Ascending aorta (tissue), 2 donors: ENCODE measurements at places on chromosomes 7 and 10.

DNA sequence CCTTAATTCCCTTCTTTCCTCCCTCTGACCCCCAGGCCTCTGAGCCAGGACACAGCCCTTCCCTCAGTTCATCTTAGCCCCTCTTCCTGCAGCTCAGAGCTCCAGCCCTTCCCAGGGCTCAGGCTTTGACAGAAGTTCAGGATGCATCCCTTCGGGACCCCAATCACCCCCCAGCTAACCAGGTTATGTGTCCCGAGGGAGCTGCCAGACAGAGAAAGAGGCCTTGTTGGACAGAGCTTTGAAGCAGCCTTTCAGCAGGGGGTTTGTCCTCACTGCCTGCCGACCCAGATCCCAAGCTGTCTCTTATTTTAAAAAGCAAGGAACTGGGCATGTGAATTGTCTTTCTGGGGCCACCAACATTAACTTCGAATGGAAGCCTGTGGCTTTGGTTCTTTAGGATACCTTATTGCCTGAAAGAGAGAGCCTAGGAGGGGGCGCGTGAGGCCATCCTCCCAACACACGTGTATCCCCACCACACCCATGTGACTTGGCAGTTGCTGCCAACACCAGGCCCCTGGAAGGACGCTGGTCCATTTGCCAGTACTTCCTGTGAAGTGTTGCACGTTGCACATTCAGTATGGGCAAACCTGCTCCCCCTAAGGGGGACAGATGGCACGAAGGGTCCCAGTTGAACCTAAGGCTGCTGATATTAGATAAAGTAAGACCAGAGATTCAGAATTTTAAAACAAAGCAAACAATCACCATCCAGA lies 858 bp downstream of the CCDC136 start:
- no peaks in the 10 kb centered on the region for H3K36me3 ChIP-seq
- peaks cover 7% of the 10 kb centered on the region for H3K4me1 ChIP-seq
- H3K27ac ChIP-seq, result no peak overlapping the region
- DNase-seq, result no peak

- H3K4me3 ChIP-seq, result no peak overlapping the region
- H3K4me1 ChIP-seq, result no peaks in the 10 kb centered on the region
- no peaks in the 10 kb centered on the region for H3K36me3 ChIP-seq
- DNase-seq, result no peak
Measured at GRCh38 chr10:72056932-72057751, 31.2 kb downstream of the SPOCK2 start.

DNA sequence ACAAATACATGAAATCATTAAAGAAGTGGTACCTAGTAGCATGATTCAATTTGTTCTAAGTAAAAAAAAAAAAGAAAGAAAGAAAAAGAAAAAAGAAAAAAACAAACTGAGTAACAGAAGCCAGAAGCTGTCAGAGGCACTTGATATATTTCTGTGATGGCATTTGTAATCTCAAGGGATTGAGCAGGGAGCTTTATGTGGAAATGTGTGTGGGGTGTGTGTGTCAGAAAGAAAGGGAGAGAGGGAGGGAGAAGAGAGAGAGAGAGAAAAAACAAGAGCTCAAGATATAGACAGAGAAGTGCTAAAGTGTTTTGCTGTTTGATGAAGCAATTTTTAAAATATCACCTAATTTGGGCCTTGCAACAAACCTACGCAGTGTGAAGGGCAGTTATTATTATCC lies 357.6 kb upstream of the PCDH15 start:
- DNase-seq, result no peak
- no peak overlapping the region for H3K27ac ChIP-seq
- no peak overlapping the region for H3K4me3 ChIP-seq
- no peaks in the 10 kb centered on the region for H3K27me3 ChIP-seq

GRCh38 chr7:98368716-98369115 lies 32.2 kb downstream of the BAIAP2L1 start:
- no peak overlapping the region for H3K27ac ChIP-seq
- no peaks in the 10 kb centered on the region for H3K27me3 ChIP-seq
- H3K4me3 ChIP-seq, result no peak overlapping the region
- H3K4me1 ChIP-seq, result no peaks in the 10 kb centered on the region
- no peak for DNase-seq
- H3K36me3 ChIP-seq, result no peaks in the 10 kb centered on the region

DNA sequence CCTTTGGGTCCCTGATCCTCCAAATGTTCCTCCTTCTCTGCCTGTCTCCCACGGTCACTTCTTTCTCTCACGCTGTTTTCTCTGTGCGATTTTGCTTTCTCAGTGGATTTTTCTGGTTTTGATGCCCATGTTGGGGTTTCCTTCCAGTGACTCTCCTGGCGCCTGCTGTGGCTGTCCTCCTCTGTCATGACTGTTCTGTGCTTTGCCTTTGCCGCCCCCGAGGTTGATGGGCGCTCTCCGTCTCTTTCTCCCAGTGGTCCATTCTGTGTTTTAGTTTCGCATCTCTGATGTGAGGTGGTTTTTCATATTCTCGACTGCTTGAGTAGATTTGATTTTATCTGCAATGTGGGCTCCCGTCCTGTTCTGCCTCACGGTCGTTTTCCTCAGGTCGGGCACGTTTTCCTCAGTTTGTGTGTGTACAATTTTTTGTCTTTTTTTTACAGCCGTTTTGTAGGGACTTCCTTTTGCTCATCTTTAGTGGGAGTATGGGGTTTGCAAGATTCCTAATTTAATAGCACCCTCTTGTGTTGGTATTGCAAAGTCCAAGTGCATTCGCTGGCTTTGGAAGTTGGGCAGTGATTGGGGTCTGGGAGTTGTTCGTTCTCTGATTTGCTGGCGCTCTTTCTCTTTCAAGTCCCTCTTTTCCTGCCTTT lies 100.0 kb downstream of the INPP5A start:
- no peak overlapping the region for H3K4me3 ChIP-seq
- no peak for DNase-seq
- H3K36me3 ChIP-seq, result no peaks in the 10 kb centered on the region
- H3K27ac ChIP-seq, result peak overlapping the region; percentile 45

GRCh38 chr7:38382684-38383083 lies 109.2 kb upstream of the TARP start:
- no peaks in the 10 kb centered on the region for H3K4me1 ChIP-seq
- no peaks in the 10 kb centered on the region for H3K36me3 ChIP-seq
- DNase-seq, result no peak
- H3K27me3 ChIP-seq, result no peaks in the 10 kb centered on the region
- H3K4me3 ChIP-seq, result no peak overlapping the region

DNA sequence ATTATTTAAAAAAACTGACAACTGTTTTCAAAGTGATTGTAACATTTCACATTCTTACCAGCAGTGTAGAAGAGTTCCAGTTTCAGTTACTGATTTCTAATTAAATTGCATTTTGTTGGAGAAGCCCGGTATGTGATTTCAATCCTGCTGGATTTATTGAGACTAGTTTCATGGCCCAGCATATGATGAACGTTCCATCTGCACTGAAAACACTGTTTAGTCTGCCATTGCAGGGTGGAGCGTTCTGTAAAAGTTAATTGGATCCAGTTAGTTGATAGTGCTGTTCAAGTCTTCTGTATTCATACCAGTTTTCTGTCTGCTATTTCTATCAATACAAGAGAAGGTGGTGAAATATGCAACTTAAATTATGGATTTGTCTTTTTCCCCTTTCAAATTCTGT lies 37.3 kb upstream of the CCNY start:
- DNase-seq, result no peak
- H3K36me3 ChIP-seq, result no peaks in the 10 kb centered on the region
- H3K4me1 ChIP-seq, result no peaks in the 10 kb centered on the region
- H3K27me3 ChIP-seq, result no peaks in the 10 kb centered on the region
- no peak overlapping the region for H3K4me3 ChIP-seq
